Activated CD8-positive, alpha-beta T cell treated with anti-CD3 and anti-CD28 coated beads for 36 hours (primary cell): ENCODE measurements at places on chromosomes 5 and 9.

GRCh38 chr9:99851500-99851822 lies 29.8 kb downstream of the NR4A3 start:
- DNase-seq, result peak; percentile 72

- DNase-seq, result no peak
Measured at GRCh38 chr5:175325681-175326080, 118.3 kb downstream of the DRD1 start.

GRCh38 chr5:157166214-157167213 lies at the start of gene GARIN3:
TSS of gene GARIN3 (minus strand) at chr5:157166264. CDS start at chr5:157166168, 96 bp downstream.
- DNase-seq, result no peak

DNA sequence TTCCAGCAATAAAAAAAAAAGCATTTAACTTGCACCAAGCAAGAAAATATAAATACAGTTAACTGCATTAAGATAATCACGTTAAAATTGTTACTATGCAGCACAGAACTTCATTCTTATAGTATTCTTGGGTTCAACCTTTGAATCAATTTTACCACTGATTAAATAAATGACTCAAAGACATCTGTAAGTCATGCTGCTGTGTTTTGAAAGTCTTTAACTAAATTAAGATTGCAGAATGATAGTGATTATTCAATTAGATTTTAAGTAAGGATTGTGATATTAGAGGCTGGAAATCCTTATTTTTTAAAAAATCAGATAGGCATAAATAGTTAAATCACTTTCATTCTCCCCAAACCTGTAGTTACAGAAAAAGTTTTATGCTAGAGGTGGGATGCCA lies 116.4 kb downstream of the SCAMP1 start:
- DNase-seq, result no peak

- DNase-seq, result no peak
Measured at GRCh38 chr9:136289651-136290507, 14.0 kb downstream of the CCDC187 start.

GRCh38 chr9:122033775-122034373 lies 59.2 kb downstream of the TTLL11 start:
- DNase-seq, result no peak

GRCh38 chr9:115164511-115164974 lies 46.6 kb upstream of the TNC start:
- DNase-seq, result no peak

DNA sequence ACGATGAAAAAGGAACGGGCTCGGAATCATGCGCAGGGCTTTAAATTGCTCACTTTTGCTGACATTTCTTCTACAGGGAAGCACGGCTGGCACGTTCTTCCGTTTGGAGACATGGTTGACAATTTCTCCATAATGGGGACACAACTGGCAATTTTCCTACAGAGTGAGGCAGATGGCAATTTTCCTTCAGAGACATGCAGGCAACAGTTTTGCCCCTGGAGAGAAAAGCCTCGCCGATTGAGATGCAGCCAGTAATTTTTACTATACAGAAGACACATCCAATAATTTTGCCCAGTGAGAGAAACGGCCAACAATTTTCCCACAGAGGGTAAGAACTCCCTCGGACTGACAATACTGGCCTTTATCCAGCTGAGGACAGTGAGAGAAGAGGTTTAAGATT lies 90.9 kb upstream of the GPR151 start:
- DNase-seq, result no peak

- DNase-seq, result no peak
Measured at GRCh38 chr9:125515983-125516940, 190.7 kb downstream of the MAPKAP1 start.

GRCh38 chr5:127369796-127370195 lies 79.2 kb downstream of the MEGF10 start:
- no peak for DNase-seq

DNA sequence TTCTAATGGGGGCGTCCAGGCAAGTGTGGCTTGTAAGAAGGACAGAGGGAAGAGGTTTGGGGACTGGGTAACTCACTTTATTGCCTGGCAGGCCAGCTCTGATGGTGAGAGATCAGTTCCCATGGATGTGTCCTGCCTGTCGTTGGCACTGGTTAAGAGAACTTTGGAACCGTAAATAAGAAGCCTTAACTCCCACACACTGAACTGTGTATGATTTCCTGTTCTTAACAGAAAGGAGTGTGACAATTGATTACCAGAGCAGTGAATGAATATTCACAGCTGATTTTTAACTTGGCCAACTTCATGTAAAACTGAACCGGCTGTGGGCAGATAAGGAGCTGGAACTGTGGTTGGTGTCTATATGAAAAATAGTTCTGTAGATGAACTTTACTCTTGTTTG lies 63.2 kb downstream of the MEGF10 start:
- no peak for DNase-seq

GRCh38 chr9:134517069-134517680 lies 124.4 kb upstream of the COL5A1 start:
- no peak for DNase-seq

DNA sequence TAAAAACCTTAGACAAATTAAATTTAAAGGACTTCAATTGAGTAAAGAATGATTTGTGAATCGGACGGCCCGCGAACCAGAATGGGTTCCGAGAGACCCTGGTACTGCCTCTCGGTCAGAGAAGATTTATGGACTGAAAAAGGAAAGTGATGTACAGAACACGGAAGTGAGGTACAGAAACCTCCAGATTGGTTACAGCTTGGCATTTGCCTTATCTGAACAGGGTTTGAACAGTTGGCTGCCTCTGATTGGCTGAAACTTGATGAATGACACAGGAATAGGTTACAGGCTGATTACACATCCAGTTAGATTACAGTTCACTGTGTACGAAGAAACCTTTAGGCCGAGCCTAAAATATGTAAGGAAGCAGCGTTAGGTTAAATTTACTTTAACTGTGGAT lies 156.5 kb upstream of the EGFLAM start:
- DNase-seq, result no peak

GRCh38 chr5:39624890-39625289 lies 200.1 kb upstream of the DAB2 start:
- DNase-seq, result no peak

DNA sequence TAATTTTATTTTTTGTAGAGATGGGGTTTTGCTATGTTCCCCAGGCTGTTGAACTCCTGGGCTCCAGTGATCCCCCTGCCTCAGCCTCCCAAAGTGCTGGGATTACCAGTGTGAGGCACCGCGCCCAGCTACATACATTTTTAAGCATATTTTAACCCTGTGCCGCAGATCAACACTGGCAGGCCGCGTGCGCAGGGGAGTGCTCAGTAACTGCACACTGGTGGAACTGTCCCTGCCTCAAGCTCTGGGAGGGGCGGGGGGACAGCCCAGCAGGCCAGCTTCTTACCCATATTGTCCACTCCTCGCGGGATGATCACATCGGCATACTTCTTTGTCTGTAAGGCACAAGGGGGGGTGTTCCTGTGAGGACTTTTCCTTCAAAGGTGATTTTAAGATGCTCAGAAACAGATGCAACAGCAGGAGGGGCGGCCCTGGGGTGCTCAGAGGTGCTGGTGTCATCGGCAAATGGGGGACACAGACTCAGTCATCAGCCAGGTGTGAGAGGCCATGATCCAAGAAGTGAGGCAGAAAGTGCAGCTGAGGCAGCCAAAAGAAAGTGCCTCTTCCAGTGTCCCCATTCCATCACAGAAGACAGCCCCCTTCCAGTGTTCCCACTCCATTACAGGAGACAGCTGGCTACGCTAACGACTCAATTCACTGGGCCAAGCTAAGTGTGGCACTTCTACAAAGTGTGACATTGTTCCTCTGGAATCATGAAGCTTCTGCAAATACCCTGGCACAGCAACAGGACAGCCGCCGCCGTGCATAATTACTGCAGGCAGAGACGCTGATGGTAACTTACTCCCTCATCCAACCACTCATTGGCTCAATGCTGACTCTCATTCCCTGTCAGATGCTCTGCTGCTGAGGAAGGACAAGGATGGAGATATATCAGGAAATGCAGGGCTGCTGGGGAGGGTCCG lies 5.2 kb downstream of the UCK1 start:
- DNase-seq, result no peak

DNA sequence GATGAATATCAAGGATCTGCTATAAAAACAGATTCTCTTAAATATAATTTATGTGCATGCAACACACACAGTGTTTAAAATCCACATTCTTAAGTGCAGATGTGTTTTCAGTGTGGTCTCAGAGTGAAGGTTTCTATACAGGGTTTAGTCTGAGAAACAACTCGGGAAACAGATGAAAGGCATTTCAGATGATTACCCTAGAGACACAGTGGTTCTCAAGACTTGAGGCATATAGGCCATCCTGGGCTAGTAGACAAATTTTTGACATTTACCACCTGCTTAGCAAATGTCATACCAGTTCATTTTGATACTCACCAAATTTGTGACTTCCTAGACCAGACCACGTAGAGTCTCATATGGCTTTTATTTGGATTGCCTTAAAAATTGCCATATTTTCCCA lies 216.5 kb downstream of the ARL15 start:
- DNase-seq, result no peak

- no peak for DNase-seq
Measured at GRCh38 chr5:9947944-9948343, 301.7 kb downstream of the ATPSCKMT start.

DNA sequence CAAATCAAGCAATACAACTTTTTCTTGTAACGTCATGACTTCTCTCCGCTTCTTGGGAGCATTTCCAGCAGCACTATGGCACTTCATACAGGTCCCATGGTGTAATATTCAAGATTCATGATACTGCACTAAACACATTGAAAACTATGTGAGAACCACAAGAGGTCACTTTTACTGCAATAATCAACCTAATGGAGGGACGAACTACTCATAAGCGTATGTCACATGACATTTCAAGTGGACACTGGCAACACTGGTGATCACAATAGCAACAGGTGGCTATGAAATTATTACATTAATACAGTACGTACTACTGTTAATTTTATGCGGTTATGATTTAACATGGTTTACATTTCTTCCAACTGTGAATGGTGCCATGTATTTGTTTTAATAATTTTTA lies 78.6 kb upstream of the TBC1D9B start:
- DNase-seq, result no peak

DNA sequence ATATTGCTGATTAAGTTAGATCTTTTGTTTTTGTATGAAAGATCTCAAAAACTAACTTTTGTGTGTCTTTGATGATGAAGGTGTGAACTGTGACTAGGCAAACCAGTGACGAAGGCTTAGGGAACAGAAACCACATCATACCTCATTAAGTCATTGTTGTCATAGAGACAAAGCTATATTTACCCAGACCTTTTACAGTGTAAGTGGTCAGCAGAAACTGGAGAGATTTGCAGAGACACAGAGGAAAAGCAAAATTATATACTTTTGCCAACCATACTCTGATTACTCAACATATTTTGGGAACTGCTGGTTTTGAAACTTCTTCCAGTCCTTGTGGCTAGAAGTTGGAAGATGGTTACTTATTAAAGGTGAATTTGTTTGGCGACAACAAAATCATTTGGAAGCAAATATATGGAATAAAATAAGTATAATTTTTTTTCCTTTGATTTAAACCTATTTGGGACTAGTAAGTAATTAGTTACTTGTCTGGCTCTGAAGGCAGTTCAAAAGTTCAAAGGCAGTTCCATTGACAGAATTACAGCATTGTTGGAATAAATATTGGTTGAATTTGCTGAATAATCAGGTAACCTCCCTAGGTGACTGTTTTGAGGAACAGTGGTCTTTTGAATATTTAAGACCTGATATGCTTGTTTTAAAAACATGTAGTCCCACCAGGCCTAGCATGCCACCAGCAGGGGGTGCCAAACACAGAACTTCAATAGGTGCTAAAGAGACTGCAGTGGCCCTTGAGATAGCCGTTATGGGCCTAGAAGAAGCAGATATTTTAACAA lies 103.8 kb downstream of the RPS23 start:
- peak; percentile 89 for DNase-seq

GRCh38 chr9:114000671-114001409 lies 77.3 kb downstream of the AMBP start:
- DNase-seq, result no peak

- no peak for DNase-seq
Measured at GRCh38 chr9:123550797-123551196, 194.8 kb downstream of the CRB2 start.

GRCh38 chr5:107570805-107571531 lies 99.8 kb downstream of the EFNA5 start:
- DNase-seq, result peak; percentile 63

GRCh38 chr5:166341740-166342337 lies 1949.6 kb upstream of the WWC1 start:
- DNase-seq, result no peak

DNA sequence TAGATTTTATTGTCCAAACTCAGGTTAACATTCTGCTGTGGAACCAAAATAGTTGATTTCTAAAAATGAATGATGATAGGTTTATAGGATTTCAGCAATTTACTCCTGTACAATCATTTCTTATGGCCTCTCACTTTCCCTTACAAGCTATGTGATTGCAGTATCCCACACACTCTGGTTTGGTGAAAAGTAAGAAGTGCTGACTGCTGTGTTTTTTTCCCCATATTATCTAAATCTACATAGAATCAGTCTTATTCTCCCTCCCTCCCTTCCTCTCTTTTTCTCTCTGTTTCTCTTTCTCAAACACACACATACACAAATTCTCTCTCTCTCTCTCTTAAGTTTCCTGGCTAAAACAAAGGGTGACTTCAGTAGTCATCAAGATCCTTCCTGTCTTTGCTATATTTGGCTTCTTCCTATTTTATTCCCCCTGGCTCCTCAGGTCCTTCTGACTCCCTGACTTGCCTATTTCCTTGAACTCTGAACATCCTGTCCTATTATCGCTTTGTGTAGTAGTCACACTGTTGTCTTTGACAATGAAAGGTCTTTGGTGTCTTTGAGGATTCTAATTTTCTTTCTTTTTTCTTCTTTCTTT lies 55.9 kb upstream of the HAPLN1 start:
- DNase-seq, result no peak

DNA sequence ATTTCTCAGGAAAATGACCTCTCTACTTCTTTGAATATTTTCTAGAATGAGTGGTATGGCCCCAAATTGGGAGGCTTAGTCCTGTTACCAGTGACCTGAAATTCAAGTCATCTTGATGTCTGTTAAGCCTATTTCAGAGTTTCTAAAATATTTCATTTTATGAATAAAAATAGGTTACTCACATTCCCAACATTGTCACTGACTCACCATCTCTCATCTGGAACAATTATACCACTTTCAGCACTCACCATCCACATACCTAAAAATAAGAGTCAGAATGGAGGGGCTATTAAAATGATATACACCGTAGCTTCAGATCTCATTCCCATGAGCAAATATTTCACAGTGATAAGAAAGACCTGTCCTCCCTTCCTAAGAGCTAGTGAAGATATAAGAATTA lies 71.8 kb downstream of the KIAA1958 start:
- DNase-seq, result no peak
